ENCODE measurements at places on chromosomes 5 and 9. TPM values are rescaled to one million over a fixed set of nuclear protein-coding genes. Genes with fewer than 3 reads are reported as not detected.

DNA sequence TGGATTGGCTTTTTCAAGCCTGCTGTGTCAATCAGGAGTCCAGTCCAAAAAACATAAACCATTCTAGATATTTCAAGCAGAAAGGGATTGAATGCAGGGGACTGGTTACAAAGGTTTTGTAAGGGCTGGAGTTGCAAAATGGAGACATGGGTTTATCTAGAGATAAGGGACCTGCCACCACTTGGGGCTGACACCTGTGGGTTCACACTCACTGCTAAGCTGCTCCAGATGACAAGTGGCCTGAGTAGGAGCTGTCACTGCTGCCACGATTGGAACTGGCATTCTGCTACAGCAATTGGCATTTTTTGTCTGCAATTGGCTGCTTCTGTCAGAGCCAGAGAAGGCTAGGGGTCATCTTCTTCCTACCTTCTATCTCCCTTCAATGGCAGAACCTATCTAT, 66.3 kb upstream of the ZFR start:
- no peak for DNase-seq

- no peak for DNase-seq
These were observed 20.8 kb downstream of the RETREG1 start for GRCh38 chr5:16595881-16596580.

Gene SH3PXD2B
- 39.4 TPM for polyA plus RNA-seq

DNA sequence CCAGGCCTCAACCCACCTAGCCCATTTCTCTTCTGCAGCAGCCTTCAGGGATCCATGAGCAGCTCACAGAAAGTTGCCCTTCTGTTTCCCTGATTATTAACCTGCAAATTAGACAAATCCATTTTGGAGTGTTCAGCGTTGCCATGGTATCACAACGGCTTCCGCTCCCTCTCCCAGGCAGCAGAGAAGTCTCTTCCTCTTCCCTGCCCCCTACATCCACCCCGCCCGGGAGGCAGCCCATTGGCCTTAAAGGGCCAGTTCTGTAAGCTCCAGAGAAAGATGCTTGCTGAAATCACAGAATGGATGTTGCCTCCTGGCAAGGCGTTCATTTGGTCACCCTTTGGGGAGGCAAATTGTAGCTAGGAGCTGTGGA, 47.7 kb upstream of the BOD1 start:
- DNase-seq = peak; percentile 21

- peak; percentile 76 for DNase-seq
These were observed 378.9 kb downstream of the KCTD16 start for GRCh38 chr5:144549580-144549979.

Gene OCLN
- polyA plus RNA-seq = 3.0 TPM

Gene CCNI2
- 1.4 TPM for polyA plus RNA-seq

Gene KIF12
- polyA plus RNA-seq = 0.11 TPM

Gene EIF4EBP3
- polyA plus RNA-seq = 33.2 TPM

- DNase-seq = no peak
These were observed 11.2 kb upstream of the CXXC5 start for GRCh38 chr5:139636975-139637408.

DNA sequence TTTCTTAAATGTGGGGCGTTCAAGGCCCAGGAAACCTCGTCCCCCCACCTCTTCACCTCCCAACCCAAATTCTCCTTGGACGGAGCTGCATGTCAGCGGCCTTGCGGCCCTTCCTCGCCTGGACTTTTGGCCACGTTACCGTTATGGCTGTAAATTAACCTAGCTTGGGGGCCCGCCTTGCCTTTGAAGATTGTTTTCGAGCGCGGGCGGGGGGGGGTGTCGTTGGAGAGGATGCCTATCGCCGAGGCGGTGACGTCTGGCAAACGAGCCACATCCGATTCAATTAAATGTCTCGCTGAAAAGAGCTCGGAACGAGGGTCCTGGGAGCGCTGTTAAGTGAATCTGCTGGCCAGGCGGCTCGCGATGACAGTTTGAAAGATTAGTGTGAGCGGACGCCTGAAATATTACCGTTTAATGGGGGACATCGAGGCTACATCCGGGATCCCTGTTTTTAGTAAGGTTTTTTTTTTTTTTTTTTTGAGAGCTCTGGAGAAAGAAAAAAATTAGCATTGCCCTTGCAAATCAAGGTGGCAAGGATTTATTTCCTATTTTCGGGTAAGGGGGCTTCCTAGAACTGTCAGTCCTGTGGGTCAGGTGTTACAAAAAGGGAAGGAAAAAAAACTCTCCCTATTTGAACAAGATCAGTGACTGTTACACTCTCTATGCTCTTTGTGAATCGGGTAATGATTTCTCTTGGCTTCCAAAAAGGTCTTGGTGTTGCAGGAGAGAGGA, 2.3 kb upstream of the NKX2-5 start:
- no peak for DNase-seq

Gene TERT
- not detected for polyA plus RNA-seq

DNA sequence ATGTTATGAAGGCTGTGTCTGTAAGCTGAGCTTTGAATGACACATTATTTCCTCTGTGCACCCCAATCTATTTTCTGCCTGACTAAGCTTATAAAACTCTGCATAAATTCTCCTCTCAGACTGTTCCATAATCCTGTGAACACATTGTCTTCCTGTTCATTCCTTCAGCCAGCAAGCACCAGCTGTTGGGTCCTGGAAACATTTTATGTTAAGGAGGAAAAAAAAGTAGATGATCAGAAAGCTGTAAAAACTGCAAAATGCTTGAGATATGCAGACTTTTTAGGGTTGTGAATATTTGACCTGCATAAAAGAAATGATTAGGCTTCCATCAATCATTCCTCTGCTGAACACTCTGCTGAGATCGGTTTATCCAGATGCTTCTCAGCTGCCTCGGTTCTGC, 1246.0 kb upstream of the DMAC1 start:
- no peak for DNase-seq

Gene ITK
- polyA plus RNA-seq = 1.6 TPM

GRCh38 chr5:103093727-103094126, 26.2 kb downstream of the GIN1 start:
- no peak for DNase-seq

GRCh38 chr5:149887622-149888183, 56.9 kb downstream of the PDE6A start:
- no peak for DNase-seq

DNA sequence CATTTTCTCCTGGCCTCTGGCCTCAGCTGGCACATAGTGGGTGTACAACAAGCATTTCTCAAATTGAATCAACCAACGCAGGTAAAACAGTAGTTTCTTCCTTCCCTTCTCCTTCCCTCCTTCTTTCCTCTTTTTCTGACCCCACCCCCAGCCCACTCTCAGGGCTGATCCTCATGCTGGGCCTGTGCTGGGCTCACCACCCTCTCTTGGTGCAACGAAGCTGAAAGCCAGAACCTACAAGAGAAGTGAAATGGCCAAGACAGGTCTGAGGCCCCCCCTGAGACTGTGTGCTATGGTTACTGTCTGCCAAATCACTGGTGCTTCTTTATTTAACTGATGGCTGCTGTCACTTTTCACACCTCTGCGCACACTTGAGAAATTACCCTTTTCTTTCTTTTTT, 53.0 kb upstream of the BOD1 start:
- no peak for DNase-seq

Gene PRR16
- polyA plus RNA-seq = 11.9 TPM

- DNase-seq = no peak
These were observed 1.0 kb downstream of the TLE4 start for GRCh38 chr9:79572608-79573411.

Gene PSMD5
- 27.6 TPM for polyA plus RNA-seq

GRCh38 chr9:115057559-115057958, 60.4 kb downstream of the TNC start:
- DNase-seq = no peak

Gene ERAP2
- 13.0 TPM for polyA plus RNA-seq

DNA sequence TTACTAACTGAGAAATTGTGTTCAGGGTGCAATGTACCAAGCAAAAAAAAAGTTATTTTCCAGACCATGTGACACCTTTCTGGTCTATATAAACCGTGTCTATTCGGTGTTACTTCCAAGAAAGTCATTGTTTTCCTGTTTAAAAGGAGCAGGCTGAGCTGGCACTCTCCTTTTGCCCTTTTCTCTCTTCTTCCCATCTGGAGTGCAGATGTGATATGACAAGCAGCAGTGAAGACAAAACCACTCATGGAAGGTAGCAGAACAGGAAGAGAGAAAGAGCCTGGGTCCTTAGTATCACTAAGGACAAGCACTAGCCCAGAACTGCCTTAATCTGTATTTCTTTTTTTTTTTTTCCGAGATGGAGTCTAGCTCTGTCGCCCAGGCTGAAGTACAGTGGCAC, 25.6 kb downstream of the LYRM7 start:
- DNase-seq = no peak

DNA sequence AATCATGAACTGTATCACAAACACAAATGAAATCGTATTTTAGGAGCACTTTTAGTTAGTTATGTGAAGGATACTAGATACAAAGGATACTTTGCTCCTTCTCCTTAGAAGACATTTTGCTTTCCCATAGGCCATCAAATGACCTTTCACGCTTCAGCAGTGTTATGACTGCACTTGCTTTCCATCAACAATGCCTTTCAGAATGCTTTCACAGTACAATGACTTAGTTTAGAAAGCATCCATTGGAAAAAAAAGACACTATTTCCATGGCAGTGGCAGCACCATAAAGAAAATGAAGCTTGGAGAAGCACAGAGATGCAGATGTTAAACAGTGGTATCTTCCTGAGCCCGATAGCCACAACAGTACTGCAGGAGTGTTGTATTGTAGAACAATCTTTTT, 203.9 kb downstream of the PCSK1 start:
- DNase-seq = no peak

DNA sequence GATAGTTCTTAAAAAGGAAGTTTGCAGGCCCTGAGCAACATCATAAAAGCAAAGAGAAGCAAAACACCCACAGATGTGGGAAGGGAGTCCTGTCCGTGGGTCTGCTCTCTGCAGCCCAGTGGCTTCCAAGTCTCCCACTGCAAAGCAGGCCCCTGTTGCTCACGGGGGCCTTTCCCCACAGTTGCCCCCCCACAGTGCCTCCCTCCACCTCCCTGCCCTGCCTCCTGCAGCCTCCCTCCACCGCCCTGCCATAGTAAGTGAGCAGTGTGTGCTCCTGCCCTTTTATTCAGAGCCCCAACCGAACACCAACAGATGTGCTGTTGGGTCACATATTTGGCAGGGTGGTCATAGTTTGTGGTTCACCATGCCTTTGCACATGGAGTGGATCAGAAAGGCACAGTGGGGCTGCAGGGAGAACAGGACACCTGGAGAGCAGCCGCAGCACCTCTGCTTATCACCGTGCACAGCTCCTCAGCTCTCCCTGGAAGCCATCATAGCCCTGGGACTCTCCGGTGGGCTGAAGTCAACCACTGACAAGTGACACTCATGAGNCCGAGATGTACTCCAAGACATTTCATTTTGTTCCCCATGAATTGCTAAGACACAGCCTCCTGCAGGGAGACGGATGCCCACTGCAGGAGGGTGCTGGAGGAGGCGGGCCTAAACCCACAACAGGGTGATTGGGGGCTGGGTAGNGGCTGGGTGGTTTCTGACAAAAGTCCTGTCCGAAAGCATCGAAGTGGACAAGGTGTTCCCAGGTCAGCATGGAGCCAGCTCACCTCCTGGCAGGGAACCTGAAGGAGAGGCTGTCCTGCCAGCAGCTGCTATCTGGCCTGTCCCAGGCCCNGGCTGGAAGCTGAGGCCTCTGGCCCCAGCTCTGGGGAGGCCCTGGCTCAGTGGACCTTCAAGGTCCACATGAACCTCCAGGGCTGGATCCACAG, 278.9 kb downstream of the GADD45G start:
- no peak for DNase-seq

- no peak for DNase-seq
These were observed 42.3 kb downstream of the ANKDD1B start for GRCh38 chr5:75653521-75653920.

Gene TNC
- 43.5 TPM for polyA plus RNA-seq

Gene SLC23A1
- not detected for polyA plus RNA-seq

GRCh38 chr9:102842423-102842822, 152.7 kb upstream of the CYLC2 start:
- no peak for DNase-seq

GRCh38 chr5:101717721-101718120, 578.4 kb downstream of the SLCO4C1 start:
- DNase-seq = no peak

Gene C6
- polyA plus RNA-seq = 1.4 TPM

DNA sequence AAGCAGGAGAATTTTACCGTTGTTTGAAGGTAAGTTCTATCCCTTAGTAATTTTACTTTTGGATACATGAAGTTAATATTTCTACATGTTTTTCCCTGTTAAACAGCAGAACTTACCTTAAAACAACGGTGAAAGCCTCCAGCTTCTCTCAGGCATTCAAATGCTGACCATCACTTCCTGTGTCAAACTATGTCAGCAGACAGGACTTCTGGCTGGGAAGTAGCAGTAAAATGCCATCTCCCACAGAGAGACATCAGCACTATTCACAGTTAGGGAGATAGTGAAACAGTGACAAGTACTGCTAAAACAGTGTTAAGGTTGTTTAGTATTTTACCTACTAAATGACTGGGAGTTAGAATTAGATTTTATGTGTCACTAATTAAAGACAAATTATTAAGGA, 34.2 kb upstream of the GOLGA1 start:
- no peak for DNase-seq

Gene KIF3A
- polyA plus RNA-seq = 3.4 TPM

DNA sequence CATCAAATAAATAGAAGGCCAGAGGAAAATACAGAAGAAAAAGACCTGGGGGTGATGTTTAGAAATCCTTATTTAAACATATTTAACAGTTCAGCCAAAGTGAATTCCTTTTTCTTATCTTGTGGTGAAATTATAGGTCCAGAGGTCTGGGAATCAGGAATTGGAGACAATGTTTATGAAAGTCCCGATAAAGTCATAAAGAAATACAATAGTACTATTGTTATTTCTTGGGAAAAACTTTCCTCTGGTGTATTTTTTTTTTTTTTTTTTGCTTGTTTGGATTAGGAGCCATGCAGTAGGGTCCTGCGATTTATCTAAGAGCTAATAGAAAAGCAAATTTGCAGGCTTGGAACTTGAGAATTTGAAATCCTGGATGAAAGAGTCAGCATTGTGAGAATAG, 426 bp downstream of the C7 start:
- no peak for DNase-seq

Gene CTNNAL1
- 28.3 TPM for polyA plus RNA-seq

- DNase-seq = no peak
These were observed 120.1 kb upstream of the TSLP start for GRCh38 chr5:110951373-110951791.

- DNase-seq = no peak
These were observed 334.7 kb upstream of the PIK3R1 start for GRCh38 chr5:67880876-67881275.

Gene NMUR2
- polyA plus RNA-seq = not detected

- no peak for DNase-seq
These were observed 34.6 kb upstream of the TNIP1 start for GRCh38 chr5:151115272-151115905.

Gene TTLL11
- 14.4 TPM for polyA plus RNA-seq

- no peak for DNase-seq
These were observed 33.7 kb downstream of the TGFBR1 start for GRCh38 chr9:99138424-99139284.

Gene SV2C
- 0.56 TPM for polyA plus RNA-seq

Gene PCDHA9
- 0.03 TPM for polyA plus RNA-seq

Gene SPATA31D4
- not detected for polyA plus RNA-seq

Gene GAPT
- polyA plus RNA-seq = 0.79 TPM

DNA sequence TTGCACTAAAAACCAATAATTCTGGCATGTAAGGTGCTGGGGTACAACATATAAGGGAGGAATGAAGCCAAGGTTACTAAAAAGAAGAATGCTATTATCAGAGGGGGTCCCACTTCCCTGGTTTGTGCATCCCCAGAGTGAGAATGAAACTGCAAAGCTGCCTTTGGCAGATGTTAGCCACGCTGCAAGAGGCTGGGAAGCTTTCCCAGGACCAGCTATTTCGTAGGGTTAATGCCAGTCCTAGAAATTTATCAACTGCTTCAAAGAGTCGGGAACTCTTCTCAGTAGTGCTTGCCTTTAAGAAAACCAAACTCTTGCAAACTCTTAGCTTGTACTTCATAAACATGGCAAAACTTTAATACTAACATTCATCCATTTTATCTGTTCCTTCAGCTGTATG, 87.5 kb upstream of the NR5A1 start:
- DNase-seq = no peak

Measured in urinary bladder (tissue), 4 donors.